Stimulated activated CD8-positive, alpha-beta memory T cell treated with anti-CD3 and anti-CD28 coated beads, Interleukin-2, amount 100 ng/mL, for 1 hour (primary cell): ENCODE measurements at places on chromosomes 2 and 18.

DNA sequence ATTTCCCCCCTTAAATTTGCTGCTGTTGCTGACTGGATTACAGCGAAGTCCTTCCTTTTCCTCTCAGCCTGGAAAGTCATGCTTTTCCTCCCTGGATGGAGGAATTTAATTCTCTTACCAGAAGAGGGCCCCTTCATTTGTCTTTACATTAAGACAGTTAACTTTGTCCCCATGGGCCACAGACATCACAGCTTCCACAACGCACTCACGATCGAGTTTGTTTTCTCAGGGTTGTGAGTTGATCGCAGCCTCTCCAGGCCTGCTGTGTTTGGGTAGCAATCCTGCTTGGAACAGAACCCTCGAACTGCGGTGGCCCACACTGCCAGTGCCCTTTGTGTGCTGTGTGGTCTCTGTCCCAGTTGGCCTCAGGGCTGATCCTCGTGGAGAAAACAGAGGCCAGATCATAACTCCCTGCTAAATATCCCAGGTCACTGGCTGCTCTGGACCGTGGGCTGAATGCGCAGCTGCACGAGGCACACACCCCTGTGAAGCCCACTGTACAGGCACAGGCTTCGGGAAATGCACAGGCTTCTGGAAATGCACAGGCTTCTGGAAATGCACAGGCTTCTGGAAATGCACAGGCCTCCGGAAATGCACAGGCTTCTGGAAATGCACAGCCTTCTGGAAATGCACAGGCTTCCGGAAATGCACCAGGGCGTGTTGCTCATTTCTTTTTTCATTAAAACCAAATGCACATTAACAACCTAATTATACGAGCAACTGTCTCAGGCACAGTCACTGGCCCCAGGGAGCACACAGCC is 2.2 kb upstream of the PDIA6 start:
- DNase-seq, result no peak

DNA sequence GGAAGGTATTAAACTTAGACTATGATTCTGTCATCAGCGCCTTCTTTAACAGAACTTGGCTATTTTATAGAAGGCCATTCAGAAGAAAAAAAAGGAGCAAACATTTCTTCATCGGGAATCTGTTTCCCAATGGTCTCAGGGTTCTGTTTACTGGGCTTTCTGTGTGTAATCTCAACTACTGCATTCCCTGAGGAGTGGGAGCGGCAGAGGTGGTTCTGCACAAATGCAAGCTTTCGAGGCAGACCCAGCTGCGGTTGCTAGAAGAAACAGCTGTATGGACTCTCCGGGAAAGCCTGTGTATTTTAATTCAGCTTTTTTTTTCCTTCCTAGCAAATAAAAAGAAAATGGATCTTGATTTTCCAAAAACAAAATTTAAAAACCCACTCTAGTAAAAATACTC is 250.7 kb downstream of the NAPG start:
- DNase-seq, result no peak

- DNase-seq, result no peak
Measured at GRCh38 chr2:29821591-29821990, 99.8 kb downstream of the ALK start.

GRCh38 chr2:38146907-38147307 is 71.0 kb upstream of the CYP1B1 start:
- no peak for DNase-seq

DNA sequence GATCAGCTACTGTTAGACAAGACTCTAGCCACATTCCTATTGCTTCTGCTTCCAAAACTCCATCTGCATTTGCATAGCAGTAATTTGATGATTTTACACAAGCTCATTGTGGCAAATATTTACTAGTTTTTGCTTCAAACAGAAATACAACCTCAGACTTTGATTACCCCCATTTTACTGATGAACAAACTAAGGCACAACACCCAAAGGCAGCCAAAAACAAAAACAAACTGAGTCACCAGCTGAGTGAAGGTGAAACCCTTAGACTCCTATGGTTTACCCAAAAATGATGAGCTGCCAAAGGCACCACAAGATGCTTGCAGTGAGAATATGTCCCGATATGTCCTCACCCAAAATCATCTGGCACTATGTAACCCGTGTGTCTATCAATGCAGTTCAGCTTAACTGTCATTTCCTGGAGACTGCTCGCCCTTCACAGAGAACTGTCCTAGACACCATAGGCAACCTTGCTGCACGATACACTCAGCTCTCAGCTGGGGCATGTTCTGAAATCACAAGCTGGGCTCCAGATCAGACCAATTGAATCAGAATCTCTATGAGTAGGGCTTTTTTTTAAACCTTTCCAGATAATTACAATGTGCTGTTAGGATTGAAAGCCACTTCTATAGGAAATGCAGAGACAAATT is 4.1 kb upstream of the EVA1A start:
- no peak for DNase-seq

- DNase-seq, result no peak
Measured at GRCh38 chr2:216572582-216573578, 60.3 kb upstream of the IGFBP2 start.

DNA sequence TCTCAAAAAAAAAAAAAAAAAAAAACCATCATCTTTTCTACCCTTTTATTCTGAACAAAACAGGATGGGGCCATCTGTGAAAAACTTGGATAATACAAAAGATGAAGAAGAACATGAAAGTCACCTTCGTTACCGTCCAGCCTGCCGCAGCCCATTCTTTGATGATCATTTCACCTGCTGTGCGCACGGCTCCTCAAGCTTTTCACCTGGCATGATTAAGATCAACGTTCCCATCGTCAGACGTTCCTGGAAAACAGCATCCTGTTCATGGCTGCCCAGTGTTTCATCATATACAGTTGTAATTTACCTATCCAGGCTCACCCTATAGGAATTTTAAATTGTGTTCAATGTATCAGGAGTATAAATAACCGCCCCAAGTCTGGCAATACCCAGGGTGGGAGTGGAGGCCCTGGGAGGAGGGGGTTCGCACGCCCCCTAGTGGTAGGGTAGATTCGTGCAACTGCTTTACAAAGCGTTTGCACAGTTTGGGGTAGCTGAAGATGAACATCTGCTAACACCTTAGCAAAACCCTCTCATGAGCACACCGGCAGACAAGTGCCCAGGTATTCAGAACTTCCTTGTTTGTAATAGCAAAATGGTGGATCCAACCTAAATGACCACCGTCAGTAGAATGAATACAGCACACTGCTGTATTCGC is 49.0 kb upstream of the GLI2 start:
- DNase-seq, result no peak

DNA sequence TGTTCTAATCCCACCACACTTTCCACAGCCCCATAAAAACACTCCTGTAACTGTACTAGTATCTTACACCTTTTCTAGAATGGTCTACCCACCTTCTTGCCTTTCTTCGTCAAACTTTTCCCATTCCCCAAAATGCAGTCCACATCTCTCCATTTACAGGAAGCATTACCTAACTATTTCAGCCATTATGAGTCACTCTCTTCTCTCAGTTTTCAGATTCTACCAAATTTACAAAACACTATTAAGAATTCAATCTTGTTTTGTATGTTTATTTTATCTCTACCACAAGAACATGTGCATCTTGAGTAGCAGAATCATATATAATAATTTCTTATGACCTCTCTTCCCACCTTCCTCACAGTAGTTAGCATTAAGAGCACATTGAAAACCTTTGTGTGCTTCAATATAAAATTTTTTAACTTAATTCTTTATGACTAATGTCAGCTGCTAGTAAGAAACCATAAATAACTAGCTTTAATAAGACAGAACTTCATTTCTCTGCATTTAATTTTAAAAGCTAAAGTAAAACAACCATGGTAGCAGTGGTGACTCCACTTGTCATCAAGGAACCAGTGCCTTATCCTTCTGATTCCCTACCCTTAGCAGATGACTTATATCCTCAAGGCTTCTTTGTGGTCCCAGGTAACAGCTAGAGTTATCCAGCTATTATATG is 56.6 kb upstream of the MAP2 start:
- DNase-seq, result no peak
